ENCODE measurements at places on chromosomes 1 and 21.
A peak's percentile ranks its signal among the peaks of the same experiment; 100 is the strongest.

- no peak for DNase-seq
These were observed 102.4 kb upstream of the ETV3 start for GRCh38 chr1:157240495-157241184.

- DNase-seq, result no peak
These were observed 999.5 kb downstream of the NCAM2 start for GRCh38 chr21:21997390-21998333.

- no peak for DNase-seq
These were observed 36.0 kb upstream of the SLC19A1 start for GRCh38 chr21:45578176-45578801.

GRCh38 chr21:40567501-40567900 is 279.5 kb downstream of the DSCAM start:
- no peak for DNase-seq

- DNase-seq, result no peak
These were observed 936.7 kb upstream of the TMPRSS15 start for GRCh38 chr21:19340303-19340702.

DNA sequence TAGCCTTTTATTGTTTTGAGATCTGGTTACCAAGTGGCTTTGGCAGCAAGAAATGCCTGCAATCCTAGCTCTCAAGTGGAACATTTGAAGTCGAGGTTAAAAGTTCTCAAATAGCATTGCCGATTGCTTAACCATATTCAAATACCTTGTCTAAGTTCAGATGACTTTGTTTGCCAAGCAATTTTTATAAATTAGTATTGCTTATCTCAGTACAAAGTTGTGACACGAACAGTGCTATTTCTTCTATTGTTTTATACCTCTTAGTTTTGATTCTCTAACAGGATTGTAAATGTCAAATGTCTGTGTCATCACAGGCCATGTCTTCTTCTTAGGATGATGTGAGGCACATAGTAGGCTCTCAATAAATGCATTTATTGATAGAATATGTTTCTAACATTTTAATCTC is 633.3 kb downstream of the PTPRC start:
- no peak for DNase-seq

- peak; percentile 75 for DNase-seq
These were observed 11.7 kb upstream of the BNIPL start for GRCh38 chr1:151024540-151025146.

Measured in stimulated activated CD8-positive, alpha-beta memory T cell treated with anti-CD3 and anti-CD28 coated beads, Interleukin-7, amount 100 ng/mL, for 4 hours (primary cell).